Kidney (tissue), 22 donors: ENCODE measurements at places on chromosomes 7 and 10. TPM values are rescaled to one million over a fixed set of nuclear protein-coding genes. Genes with fewer than 3 reads are reported as not detected.

RAMP3 gene
- 168 TPM for polyA plus RNA-seq

PLCE1 gene
- polyA plus RNA-seq: 5.9 TPM

LSM5 gene
- 69.4 TPM for polyA plus RNA-seq

AKR1D1 gene
- polyA plus RNA-seq: not detected

BTBD16 gene
- 0.34 TPM for polyA plus RNA-seq

NPVF gene
- not detected for polyA plus RNA-seq

DEPP1 gene
- 44.4 TPM for polyA plus RNA-seq

- peak; percentile 50 for DNase-seq
These were observed 1.2 kb downstream of the PLOD3 start for GRCh38 chr7:101216001-101216859.

DNA sequence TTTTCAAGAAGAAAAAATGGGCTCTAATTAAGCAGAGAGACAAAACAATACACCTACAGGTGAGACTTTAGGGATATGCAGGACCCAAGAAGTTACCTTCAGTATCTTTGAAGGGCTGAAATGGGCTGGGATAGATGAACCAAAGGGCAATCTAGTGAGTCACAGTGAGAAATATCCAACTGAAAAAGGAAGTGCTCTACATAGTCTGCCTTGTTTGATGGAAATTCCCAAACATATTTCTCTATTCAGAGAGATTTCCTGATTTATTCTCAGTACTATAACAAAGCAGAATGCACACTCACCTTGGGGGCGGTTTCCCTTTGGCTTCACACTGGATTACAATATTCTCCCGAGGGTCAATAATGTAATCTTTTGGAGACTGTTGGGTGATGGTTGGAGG is 104.1 kb upstream of the LAMB4 start:
- no peak for DNase-seq

DNA sequence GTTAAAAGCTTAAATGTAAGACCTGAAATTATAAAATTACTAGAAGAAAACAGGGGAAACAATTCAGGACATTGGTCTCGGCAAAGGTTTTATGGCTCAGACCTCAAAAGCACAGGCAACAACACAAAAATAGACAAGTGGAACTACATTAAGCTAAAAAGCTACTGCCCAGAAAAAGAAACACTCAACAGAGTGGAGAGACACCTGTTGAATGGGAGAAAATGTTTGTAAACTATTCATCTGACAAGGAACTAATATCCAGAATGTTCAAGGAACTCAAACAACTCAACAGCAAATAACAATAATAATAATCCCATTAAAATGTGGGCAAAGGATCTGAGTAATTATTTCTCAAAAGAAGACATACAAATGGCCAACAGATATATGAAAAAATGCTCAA is 170.4 kb downstream of the FRMD4A start:
- DNase-seq: no peak

DNA sequence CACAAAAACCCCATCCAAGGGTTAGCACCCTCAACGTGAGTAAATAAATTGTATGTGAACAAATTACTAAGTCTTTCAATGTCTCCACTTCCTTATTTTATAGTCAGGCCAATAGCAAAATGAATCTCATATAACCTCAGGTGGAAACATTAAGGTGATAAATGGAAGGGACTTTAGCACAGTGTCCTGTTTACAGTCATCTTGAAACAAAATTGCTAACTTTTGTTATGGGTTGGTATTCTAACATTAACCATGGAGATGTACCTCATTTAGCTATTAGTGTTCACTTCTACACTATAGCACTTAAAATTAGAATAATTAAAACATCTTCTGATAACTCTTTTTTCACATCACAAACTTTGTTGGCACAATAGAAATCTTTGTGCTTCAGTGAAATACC is 255.8 kb upstream of the CNTNAP2 start:
- no peak for DNase-seq

- peak; percentile 50 for DNase-seq
These were observed 97.7 kb downstream of the NRCAM start for GRCh38 chr7:108358553-108358952.

DNA sequence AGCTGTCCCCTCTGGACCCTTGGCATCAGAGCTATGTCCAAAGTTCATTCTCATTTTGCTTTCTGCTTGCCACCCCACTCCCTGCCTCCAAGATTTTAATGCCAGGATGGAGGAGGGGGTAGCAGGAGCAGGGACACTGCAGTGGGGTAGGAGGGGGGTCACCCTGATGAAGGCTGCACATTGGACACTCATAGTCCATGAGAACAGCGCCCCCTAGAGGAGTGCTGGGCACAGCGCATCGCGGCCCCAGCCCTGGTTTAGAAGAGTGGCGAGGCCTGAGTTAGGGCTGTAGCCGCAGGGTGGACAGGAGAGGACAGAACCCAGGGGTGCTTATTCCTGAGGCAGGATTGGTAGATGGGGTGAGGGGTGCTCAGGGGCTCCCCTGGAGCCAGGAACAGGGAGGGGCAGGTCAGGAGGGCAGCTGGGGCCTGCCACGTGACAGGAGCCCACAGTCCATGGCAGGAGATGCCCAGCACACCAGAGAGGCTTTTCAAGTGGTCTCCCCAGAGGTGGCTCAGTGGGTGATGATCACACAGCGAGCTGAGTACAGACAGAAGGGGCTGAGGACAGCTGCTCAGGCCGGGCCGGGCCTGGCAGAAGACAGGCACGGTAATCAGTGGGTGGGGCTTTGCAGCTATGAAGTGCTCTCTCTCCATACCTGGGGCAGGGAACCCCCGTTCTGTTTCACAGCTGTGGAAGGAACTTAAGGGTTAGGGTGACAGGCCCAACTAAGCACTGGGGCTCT is 71.4 kb downstream of the NEURL1 start:
- no peak for DNase-seq

- no peak for DNase-seq
These were observed 21.3 kb downstream of the ZNF783 start for GRCh38 chr7:149283321-149283720.

GRCh38 chr10:124518366-124518765 is 56.7 kb downstream of the LHPP start:
- no peak for DNase-seq

GRCh38 chr10:103491729-103492364 is 1.7 kb upstream of the NEURL1 start:
- peak; percentile 74 for DNase-seq

GRCh38 chr7:148402159-148402558 is 188.4 kb upstream of the C7orf33 start:
- DNase-seq: no peak

DNA sequence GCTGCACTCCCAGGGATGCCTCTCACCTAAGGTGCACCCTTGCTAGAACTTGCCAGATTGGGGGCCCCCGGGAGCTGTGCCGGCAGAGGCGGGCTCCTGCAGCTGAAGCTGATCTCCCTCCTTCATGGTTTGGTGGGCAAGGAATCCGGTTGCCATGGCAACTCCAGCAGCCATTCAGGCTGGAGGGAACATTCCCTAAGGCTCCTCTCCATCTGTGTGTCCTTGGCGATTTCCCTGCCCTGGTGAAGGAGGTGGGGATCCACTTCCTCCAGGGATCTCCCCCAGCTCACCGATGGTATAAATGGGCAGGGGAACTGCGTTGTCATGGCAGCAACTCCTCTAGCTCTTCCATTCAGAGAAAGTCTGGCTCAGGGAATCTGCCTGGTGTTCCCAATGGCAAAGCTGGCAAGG is 49.6 kb upstream of the GPR158 start:
- DNase-seq: peak; percentile 94

- no peak for DNase-seq
These were observed 331.5 kb downstream of the PLXDC2 start for GRCh38 chr10:20147684-20148083.

GRCh38 chr7:29435167-29435566 is 128.5 kb upstream of the PRR15 start:
- DNase-seq: no peak
